ENCODE measurements at places on chromosomes 5 and 9.

- no peak for DNase-seq
Measured at GRCh38 chr5:39891376-39891775, 466.6 kb upstream of the DAB2 start.

- DNase-seq = no peak
Measured at GRCh38 chr9:4938496-4938895, 46.6 kb upstream of the JAK2 start.

GRCh38 chr5:174777583-174777982 lies 53.2 kb downstream of the MSX2 start:
- DNase-seq = no peak

- no peak for DNase-seq
Measured at GRCh38 chr5:173885475-173886010, 2.6 kb upstream of the CPEB4 start.

- no peak for DNase-seq
Measured at GRCh38 chr9:93099551-93100275, 3.7 kb downstream of the CARD19 start.

- no peak for DNase-seq
Measured at GRCh38 chr5:132457371-132458225, 33.0 kb downstream of the IRF1 start.

GRCh38 chr9:115668521-115668920 lies 485.1 kb upstream of the PAPPA start:
- DNase-seq = no peak

- no peak for DNase-seq
Measured at GRCh38 chr5:82405161-82405560, 127.0 kb upstream of the RPS23 start.

DNA sequence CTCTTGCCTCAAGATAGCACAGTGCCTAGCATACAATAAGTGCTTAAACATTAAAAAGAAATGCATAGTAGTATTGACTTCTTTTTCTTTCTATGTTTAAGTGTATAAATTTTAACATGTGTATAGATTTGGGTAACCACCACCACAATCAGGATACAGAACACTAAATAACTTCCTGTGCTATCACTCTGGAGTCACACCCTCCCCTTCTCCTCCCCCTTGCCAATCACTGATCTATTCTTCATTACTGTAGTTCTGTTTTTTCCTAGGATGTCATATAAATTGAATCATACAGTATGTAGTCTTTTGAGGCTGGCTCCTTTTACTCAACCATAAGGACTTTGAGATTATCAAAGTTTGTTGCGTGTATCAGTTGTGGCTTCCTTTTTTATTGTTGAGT lies 68.5 kb downstream of the OSTF1 start:
- DNase-seq = no peak

DNA sequence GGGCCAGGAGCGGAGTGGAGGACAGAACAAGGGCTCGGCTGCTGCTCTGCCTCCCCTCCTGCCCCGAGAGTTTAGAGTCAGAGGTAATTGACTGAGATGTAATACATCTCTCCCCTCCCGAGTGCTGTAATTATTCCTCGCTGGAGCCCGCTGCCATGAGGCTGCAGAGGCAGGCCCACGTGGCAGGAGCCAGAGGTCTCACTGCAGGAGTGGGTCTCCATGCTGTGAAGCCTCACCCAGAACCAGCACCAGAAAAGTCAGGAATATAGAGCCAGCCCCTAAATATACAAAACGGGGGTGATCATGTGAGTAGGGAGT lies 2.5 kb downstream of the FAM163B start:
- no peak for DNase-seq

DNA sequence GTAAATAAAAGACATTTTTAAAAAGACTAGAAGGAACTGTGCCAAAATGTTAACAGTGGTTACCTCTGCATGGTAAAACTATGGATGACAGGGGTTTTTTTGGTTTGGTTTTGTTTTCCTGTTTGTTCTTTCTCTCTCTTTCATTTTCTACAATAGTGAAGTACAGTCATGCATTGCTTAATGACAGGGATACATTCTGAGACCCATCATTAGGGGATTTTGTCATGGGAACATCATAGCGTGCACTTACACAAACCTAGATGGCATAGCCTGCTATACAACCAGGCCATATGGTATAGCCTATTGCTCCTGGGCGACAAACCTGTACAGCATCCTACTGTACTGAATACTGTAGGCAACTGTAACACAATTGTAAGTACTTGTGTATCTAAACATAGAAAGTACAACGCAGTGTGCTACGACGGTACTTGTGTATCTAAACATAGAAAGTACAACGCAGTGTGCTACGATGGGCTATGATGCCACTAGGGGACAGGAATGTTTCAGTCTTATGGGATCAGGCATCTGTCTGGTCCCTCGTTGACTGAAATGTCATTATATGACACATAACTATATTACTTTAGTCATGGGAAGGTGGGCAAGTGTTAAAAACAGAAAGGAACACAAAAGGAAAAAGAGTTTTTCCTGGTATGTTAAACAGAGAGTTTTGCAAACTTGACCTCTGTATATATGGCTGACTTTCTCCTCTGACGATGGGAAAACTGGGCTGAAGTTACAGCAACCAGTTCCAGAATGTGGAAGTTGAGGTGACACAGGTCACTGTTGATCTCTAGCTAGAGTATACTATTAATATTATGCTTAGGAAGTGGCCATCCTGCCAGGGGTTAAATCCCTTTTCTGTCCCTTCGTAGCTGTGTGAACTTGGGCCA lies 7.4 kb upstream of the ADAM19 start:
- DNase-seq = no peak

- DNase-seq = no peak
Measured at GRCh38 chr9:16726718-16727451, 143.6 kb downstream of the BNC2 start.
